ENCODE measurements at places on chromosomes 16 and 17.

DNA sequence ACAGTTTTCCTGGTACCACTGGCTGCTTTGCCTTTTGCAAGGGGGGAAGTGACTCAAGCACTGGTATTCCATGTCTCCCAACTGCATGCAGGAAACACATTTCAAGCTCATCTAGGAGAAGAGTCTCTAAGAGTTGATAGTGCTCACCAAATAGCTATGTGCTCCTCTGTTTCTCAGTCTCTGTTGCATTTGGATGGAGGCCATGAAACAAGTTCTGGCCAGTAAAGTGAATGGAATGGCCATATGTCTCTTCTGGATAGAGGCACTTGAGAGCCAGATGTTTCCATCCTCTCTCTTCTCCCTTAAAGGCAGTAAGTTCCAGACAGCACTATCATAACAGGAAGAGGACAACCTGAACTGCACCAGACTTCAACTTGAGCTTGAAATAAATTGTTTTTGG lies 60.6 kb downstream of the C16orf82 start:
- peak; percentile 31 for DNase-seq

DNA sequence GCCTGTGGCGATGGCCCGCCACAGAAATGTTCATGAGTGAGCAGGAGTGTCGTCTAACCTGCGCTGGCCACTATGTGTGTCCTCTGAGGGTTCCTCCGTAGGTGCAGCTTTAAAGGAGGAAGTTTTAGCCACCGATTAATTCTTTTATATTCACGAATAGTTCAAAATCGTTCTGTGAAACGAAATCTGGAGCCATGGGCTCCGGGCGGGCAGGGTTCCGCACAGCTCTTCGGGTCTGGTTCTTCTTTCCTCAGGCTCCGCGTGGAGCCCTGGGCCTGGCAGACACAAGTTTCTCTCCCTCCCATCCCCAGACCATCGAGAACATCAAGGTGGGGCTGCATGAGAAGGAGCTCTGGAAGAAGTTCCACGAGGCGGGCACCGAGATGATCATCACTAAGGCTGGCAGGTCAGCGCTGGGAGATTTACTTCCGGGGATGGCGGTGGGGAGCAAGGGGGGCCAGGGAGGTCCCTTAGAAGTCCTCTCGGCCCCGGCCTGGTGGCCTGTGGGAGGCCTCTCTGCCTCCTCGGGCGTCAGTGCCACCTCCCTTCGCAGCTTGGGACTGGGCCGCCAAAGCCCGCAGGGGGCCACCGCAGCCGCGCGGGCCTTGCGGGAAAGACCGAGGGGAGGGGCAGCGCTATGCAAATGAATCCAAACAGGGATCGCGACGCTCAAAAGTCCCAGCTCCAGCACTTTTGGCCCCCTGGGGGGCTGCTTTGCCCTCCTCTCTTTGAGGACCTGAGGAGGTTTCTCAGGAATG lies 5.2 kb downstream of the TBX4 start:
- no peak for DNase-seq

DNA sequence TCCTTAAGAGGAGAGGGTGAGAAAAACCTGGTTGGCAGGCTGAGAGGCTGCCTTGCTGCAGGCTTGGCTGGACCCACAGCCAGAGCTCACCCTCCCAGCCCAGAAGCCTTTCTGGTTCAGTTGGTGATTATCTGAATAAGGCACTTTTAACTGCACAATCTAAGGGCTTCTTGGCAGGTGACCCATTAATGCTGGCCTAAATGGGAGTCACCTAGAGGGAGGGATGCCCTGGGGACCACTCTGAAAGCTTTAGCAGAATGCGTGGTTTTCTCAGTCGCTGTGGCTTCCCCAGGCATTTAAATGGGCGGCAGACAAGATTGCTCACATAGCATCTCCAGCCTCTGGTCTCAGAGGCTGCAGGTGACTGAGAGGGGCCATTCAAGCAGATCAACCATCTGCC lies 33.2 kb upstream of the SHISA9 start:
- no peak for DNase-seq

GRCh38 chr16:57303021-57303909 lies 18.8 kb upstream of the PLLP start:
- DNase-seq = no peak

- peak; percentile 56 for DNase-seq
Measured at GRCh38 chr16:8885674-8886592, 3.8 kb downstream of the LITAFD start.

DNA sequence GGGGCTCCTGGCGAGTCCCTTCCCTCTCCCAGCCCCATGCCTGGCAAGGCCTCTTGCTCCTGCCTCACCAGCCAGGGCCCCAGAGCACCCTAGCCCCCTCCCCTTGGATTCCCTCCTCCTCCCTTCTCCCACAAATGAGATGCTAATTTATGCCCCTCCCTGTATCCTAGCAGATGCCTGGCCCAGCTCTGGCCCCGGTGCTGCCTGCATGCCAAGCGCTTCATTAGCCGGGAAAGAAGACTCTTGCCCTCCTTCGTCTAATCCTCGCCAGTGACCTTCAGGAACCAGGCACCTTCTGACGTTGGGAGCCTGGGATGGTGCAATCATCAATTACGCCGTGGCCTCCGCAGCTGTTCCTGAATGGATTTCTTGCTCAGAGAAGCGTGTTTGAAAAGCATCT lies 127.8 kb downstream of the SDK2 start:
- DNase-seq = no peak

- no peak for DNase-seq
Measured at GRCh38 chr17:75909051-75909811, 4.5 kb upstream of the MRPL38 start.

DNA sequence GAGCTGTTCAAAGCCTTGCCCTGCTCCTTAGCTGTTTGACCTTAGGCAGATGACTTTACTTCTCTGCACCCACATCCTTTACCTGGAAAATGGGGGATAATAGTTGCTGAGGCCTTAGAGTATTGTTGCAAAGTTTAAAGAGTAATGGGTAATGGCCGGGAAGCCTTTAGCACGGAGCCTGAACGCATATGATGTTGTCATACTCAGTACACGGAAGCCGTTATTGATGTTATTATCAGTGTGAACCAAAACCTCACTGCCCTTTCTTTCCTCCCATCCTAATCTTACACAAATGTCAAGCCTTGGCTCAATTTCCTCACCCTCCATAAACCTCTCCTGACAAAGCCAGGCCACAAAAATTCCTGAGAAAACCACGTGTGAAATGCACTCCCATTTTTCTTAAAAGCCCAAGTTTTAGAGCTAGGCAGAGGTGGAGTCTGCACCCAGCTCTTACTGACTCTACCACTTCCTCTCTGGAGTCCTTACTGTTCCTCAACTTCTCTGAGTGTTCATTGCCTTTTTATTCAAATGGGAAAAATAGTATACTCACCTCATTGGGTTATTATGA lies 67.3 kb upstream of the CACNG3 start:
- DNase-seq = no peak

- DNase-seq = peak; percentile 78
Measured at GRCh38 chr16:15993946-15994665, 44.7 kb downstream of the ABCC1 start.

GRCh38 chr16:11205754-11206581 lies 50.0 kb downstream of the SOCS1 start:
- DNase-seq = peak; percentile 22

DNA sequence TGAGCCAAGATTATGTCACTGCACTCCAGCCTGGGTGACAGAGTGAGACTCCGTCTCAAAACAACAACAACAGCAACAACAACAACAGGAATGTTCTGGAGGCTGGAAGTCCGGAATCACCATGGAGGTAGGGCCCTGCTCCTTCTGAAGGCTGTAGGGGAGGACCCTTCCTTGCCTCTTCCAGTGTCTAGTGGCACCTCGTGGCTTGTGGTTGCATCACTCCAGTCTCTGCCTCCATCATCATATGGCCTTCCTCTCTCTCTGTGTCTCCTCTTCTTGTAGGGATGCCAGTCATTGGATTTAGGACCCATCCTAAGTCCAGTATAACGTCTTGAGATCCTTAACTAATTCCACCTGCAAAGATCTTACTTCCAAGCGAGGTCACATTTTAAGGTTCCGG lies 14.0 kb downstream of the NAGPA start:
- DNase-seq = no peak

DNA sequence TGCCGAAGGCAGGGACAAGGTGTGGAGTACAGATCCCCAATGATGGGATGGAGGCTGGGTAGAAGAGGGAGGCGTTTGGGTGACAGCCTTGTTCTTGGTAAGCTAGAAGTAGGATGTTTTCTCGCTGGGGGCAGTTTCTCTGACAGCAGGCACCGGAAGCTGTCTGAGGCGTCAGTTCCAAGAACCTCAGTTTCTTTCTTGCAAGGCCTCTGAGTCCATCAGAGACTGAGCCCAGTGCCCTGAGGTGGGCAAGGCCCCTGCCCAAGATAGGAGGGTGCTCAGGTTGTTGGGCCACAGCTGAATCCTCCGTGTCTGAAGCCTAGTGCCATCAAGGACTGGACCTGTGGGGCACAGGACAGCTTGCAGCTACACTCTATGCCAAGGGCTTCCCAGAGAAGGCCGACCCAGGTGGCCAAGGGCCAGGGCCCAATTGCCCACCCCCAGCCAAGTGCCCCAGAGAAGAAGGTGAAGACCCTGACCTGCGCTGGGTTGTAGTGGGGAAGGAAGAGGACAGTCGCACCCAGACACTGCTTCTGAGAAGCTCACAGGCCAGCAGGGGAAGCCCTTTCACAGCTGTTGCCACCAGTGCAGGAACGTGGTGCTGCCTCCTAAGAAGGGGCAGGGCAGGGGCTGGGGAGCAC lies 13.1 kb downstream of the CYB5D2 start:
- DNase-seq = no peak

GRCh38 chr16:17026600-17027242 lies 444.0 kb downstream of the XYLT1 start:
- DNase-seq = no peak

GRCh38 chr17:40069751-40070708 lies 7.3 kb downstream of the THRA start:
- DNase-seq = peak; percentile 66

GRCh38 chr17:58193641-58194255 lies 1.2 kb downstream of the EPX start:
- DNase-seq = no peak

DNA sequence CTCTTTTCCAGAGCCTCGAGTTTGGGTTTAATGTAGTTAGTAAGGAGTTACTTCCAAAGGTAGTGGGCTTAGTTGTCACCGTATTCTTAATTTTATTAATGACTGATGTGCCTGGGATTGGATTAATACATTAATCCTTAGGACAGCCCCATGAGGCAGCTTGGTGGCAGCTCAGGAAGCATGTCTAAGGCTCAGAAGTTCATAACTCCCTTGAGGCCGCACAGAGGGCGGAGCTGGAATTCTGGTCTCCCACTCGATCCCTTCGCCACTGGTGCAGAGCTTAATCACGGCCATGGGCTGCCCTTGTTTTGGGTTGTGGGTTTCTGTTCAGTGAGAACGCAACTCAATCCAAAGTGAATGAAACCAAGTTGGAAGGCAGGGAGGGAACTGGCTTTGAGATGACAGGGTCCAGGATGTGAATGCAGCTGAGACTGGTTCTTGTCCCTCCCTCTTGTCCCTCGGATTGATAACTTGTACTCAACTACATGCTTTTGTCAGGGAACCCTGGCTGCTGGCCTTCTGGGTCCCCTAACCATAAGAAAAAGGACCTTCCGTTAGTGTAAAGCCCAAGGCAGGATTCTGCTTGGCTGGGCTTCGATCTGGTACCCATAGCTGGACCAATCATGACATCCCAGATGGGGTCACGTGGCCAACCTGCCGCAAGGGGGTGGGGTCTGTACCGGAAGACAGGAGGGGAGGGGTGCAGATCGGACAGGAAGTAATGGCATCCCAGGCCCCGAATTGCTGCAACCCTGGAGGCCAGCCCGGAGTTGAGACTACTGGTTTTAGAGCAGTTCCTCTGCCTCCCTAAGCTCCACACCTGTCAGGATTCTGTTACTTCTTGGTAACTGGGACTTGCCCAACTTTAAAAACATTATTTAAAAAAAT lies 45.4 kb downstream of the SNX20 start:
- no peak for DNase-seq

- peak; percentile 99 for DNase-seq
Measured at GRCh38 chr17:68457539-68458259, 403 bp upstream of the WIPI1 start.

- no peak for DNase-seq
Measured at GRCh38 chr17:38908676-38909181, 16.7 kb upstream of the LASP1NB start.

- DNase-seq = no peak
Measured at GRCh38 chr16:6611535-6611934, 721.1 kb upstream of the RBFOX1 start.

DNA sequence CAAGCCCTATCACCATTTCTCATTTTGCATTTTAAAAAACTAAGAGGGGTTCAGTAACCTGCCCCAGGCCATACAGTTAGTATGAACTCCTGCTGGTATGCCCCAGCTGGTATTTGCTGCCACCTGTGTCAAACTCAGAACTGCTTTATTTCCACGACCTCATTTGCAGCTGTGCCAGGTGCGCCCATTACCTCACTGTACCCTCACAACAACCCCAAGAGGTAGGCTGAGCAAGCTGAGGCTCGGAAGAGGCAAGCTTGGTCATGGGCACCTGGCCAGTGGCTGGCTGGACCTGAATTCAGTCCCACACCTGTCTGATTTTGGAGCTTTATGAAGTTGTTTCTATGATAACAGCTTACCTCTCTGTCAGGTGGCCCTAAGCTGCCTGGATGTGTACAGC lies 7.6 kb downstream of the EPN2 start:
- no peak for DNase-seq

- DNase-seq = peak; percentile 53
Measured at GRCh38 chr16:85891033-85891775, 7.8 kb upstream of the IRF8 start.

- no peak for DNase-seq
Measured at GRCh38 chr17:57919918-57920317, 35.3 kb downstream of the CUEDC1 start.

DNA sequence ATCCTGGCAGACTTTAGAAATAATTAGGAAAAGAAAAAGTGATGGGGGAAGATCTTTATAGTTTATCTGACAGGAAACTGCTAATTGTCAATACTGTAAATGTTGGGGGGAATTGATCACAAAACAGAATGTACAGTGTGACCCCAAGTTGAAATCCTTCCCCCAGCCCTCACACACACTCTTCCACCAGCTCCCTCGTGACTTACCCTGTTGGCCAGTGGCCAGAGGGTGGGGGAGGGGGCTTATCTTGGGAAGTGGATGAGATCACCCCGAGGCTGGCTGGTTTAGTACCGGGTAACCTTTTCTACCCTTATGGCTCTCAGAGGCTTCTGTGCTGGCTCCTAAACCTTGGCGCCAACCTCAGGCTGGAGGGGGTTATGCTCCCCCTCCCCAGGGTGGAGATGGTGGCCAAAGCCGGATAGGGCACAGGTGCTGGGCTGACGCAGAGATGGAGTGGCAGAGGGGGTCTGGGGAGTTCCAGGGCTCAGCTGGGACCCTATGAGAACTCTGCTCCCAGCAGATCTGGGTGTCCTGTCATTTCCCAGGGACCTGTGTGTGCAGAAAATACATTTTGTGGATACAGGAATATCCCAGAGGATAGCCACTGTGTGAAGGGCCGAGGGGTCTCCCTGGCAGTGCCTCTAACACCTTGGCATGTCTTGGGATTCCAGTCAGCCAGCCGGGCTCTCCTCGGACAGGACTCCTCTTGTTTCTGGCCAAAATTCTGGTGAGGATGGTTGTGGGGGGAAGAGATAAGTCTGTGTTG lies 18.6 kb downstream of the CDH16 start:
- DNase-seq = peak; percentile 84

DNA sequence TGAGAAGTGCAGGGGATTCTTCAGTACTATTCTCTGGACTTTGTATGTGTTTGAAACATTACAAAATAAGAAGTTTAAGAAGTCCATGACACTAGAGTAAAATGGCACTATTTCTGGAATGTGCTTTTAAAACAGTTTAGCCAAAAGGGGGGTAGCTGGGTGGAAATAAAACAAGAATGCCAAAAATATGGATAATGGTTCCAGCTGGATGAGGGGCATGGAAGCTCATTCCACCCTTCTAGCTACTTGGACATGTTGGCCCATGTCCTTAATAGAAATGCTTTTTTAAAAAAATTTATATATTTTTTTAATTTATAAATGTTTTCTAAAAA lies 13.1 kb downstream of the ZC3H7A start:
- no peak for DNase-seq
